LoVo (cell line): ENCODE measurements at places on chromosomes 12 and 14.

DNA sequence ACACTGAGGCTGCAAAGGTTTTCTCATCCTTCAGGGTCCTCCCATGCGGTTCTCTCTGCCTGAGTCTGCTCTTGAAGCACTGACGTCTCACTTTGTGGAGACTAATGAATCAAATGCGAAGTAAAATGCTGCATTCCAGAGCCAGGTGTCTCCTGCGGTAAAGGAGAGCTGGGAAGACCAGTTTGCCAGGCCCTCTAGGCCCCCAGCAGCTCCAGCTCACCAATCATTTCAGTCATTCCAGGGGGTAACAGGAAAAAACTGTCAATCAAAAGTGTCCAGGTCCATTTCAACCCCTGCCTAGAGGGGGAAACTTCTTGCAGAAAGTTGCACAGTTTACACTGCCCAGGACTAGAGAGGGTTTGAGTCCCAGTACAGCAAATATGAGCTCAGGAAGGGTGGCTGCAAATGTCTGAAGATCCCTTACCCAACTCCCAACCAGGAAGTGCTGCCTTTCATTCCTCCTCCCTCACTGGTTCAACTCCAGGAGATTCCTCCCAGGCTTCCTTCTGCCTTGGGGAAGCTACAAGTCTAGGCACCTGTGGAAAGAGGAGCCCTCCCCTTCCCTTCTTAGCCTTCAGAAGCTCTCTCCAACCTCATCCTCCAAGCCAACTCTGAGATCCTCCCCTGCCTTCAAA, 2.7 kb upstream of the NXPH4 start:
- no peak for DNase-seq

DNA sequence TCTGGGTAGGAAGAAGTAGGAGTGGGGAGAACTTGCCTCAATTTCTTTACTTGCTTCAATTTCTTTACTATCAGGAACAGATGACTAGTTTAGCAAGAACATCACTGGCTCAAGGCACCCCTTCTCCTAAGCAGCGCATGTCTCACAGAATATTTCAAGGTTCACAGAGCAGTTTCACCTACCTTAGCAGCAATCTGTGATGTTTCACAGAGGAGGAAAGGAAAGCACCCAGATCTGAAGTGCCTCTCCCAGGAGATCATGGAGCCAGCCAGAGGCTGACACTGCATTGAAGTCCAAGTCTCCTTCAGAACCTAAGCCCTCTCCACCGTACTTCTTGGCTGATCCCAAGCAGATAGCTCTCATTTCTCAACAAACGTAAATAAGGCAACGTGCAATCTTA, 118.7 kb upstream of the PCED1B start:
- no peak for DNase-seq

GRCh38 chr12:10160617-10161385, 11.1 kb downstream of the OLR1 start:
- DNase-seq, result no peak

- DNase-seq, result no peak
Measured at GRCh38 chr12:29883941-29884554, 100.3 kb upstream of the TMTC1 start.
